ENCODE measurements at places on chromosomes 1 and 21.
A peak's percentile ranks its signal among the peaks of the same experiment; 100 is the strongest.

DNA sequence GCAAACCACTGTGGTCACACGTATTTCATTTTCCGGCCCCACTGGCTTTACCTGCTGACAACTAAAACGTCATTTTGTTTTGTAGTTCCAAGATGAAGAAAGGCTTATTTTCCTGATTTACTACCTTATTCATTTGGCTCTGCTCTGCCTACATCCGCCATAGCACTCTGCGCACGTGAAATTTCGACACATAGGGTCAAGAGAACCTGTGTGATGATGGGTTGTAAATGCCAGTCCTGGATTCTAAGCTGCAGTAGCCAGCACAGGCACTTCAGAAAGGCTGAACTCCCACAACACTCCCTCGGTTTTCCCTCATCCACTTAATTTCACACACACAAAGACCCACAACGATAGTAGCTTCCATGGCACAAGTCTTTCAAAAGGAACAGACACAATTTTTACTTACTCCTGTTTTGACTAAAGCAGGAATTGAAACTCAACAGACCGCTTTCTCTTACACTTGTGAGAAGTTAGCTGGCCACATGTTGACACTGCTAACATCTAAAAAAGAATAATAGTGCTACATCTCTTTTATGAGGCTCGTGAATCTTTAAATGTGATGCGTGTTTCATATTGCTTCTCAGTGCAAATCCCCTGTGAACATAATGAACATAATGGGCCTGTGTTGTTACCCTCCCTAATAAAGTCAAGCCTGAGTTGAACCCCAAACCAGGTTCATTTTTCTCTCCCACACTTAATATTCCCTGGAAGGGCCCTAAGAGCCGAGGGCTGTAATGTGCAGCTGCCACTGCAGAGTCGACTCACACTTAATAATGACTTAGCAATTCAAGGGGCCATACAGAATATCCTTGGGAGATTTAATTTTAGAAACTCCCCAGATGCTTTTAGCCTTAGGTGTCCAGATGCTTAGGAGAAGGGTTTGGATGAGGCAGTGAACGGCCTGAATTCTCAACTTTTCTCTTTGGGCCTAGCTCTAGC, 1.5 kb upstream of the RUNX1 start:
- DNase-seq = no peak

DNA sequence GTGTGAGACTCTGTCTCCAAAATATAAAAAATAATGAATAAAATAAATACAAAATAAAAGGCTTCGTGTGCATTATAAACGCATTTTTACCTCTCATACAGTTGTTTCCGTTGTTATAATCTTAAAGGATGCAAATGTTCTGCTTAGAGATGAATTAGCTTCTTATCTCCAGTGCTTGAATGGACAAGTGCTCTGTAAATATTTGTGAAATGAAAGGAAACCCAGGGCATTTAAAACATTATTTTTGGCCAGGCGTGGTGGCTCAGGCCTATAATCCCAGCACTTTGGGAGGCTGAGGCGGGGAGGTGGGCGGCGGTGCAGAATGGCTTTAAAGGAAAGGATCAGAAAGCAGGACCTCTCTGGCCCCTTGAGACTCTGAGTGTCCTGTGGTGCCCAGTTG, 94.5 kb downstream of the HUNK start:
- no peak for DNase-seq

GRCh38 chr1:35748326-35748725, 21.5 kb downstream of the CLSPN start:
- peak; percentile 94 for DNase-seq

- peak; percentile 72 for DNase-seq
Observed at GRCh38 chr1:27391511-27392095, 819 bp upstream of the GPR3 start.

DNA sequence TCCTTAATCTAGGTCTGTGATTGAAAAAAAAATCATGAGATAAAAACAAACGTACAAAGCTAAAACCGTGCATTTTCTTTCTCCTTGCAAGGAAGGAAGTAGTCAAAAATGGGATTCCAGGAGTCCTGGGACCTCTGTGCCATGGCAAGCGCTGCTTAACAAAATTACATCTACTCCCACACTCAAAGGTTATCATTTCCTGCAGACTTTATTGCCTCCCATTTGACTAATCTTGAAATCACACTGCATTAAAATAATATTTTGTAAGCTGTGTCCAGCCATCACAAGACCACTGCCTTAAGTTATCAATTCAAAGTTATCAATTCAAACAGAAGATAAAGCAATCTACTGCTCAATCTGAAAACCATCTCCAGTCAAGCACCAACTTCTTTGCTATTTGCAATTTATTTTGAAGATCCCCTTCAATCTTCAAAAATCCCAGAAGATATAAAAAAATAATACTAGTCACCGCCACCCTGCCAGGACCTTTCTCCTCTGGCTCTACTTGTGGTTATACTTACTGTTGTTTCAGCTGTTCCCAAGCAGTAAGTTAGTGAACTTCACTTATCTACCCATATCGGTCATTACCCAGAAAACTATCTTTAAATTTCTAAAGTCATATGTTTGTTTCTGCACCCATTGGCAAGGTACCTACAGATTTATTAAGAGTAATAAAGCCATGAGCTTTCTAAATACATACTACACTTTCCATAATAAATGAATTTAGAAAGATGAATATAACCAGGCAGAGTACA, 38.1 kb upstream of the RAP1GAP start:
- DNase-seq = no peak

GRCh38 chr1:118900643-118901440, 87.3 kb downstream of the TBX15 start:
- no peak for DNase-seq

- DNase-seq = no peak
Observed at GRCh38 chr1:172332230-172332629, 88.3 kb upstream of the C1orf105 start.

- no peak for DNase-seq
Observed at GRCh38 chr1:212515329-212515760, 82.6 kb downstream of the NENF start.

- peak; percentile 23 for DNase-seq
Observed at GRCh38 chr1:238592621-238593020, 701.9 kb upstream of the ZP4 start.

- peak; percentile 22 for DNase-seq
Observed at GRCh38 chr1:84960371-84960770, 36.5 kb downstream of the MCOLN2 start.

DNA sequence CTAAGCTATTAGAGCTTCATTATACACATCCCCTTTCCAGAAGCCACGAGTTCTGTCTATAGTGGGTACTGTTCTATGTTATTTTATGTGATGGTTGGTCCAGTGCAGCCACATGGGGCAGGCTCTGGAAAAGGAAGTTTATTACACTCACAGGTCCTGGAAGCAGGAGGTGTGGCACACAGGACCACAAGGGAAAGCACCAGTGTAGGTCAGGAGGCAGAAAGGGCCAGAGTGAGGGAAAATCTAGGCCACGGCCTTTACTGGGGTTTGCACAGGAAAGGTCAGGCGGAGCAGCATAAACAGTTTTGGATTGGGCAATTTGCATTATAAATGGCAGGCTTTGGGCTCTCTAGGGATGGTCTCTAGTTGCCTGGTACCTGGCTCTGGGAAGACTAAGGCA, 21.8 kb upstream of the CNIH3 start:
- no peak for DNase-seq

DNA sequence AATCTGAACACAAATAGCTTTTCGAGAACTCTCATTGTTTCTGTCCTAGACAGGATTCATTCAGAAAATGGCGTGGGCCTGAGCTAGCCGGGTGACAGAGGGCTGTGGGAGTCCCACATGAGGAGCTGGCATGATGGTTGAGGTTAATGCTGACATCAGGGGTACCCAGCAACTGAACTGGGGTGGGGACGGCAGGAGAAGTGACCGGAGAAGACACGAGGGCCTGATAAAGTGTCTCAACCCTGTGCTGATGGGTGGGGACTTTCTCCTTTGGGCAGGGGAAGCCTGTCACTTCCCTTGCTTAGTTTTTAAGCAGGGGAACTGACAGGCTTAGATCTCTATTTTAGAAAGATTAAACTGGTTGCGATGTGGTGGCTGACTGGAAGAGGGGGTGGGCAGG, 14.6 kb downstream of the CHIT1 start:
- DNase-seq = no peak

GRCh38 chr1:164662462-164662861, 103.5 kb downstream of the PBX1 start:
- DNase-seq = no peak

DNA sequence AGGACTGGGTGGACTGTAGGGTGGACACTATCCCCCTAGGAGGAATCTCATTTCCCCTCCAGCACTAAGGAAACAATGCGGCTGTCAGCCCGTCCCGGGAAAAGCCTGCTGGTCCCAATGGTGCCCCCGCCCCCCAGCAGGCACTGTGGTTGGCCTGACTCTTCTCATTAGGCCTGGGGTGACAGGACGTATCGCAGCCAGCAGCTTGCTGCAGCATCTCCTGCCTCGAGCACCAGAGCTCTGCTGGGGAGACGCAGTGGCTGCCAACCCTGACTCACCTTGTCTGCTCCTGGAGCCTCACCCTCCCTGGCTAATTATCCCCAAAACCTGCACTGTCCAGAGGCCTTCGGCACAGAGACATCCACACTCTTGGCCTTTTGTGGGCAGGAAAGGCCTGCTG, 115.1 kb upstream of the GJB5 start:
- DNase-seq = peak; percentile 8

DNA sequence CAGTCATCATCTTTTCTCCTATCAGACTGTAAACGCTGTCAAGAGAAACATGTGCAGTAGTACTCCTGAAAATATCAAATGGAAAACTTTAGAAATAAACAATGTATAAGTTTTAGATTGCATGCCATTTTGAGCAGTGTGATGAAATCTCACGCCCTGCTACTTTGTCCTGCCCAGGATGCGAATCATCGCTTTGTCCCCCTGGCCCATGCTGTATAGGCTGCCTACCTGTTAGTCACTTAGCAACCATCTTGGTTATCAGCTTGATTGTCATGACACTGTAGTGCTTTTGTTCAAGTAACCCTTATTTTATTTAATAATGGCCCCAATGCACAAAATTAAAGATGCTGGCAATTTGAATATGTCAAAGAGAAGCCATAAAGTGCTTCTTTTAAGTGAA, 363.0 kb downstream of the ZP4 start:
- peak; percentile 2 for DNase-seq

DNA sequence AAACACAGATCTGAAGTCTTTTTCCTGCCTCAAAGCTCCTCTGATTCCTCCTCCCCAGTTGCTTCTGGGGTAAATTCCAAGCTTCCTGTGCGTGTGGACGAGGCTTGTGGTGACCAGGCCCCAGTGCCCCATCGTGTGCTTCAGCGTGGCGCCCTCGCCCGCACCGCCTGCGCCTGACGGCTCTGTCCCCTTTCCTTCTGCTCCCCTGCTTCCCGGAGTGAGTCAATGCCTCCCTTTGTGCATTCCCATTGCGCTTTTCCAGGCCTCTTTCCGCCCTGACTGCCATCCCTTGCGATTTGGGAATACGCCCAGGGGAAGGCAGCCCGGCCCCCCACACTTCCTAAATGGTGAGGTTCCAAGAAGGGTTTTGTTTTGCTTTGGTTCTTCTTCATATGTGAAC, 36.3 kb downstream of the FAAP20 start:
- DNase-seq = no peak

- DNase-seq = no peak
Observed at GRCh38 chr1:147565189-147565980, 24.1 kb downstream of the BCL9 start.

DNA sequence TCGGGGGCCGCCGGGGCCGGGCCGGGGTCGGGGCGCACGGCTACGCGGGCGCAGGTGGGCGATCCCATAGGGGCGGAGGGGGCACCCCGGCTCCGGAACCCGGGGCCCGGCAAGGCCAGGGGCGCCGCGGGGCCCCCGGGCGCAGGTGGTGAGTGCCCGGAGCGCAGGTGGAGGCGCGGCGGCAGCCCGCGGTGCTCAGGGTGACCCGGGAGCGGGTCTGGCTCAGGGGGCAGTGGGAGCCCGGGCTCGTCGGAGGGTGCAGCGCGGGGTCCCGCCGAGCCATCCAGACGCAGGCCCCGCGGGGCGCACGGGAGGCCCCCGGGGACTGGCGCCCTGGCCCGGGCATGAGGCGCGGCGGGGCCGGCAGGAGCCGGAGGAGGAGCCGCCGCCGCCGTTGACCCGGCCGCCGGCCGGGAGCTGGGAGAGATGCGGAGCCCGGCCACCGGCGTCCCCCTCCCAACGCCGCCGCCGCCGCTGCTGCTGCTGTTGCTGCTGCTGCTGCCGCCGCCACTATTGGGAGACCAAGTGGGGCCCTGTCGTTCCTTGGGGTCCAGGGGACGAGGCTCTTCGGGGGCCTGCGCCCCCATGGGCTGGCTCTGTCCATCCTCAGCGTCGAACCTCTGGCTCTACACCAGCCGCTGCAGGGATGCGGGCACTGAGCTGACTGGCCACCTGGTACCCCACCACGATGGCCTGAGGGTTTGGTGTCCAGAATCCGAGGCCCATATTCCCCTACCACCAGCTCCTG, 489 bp downstream of the CELSR2 start:
- DNase-seq = no peak

DNA sequence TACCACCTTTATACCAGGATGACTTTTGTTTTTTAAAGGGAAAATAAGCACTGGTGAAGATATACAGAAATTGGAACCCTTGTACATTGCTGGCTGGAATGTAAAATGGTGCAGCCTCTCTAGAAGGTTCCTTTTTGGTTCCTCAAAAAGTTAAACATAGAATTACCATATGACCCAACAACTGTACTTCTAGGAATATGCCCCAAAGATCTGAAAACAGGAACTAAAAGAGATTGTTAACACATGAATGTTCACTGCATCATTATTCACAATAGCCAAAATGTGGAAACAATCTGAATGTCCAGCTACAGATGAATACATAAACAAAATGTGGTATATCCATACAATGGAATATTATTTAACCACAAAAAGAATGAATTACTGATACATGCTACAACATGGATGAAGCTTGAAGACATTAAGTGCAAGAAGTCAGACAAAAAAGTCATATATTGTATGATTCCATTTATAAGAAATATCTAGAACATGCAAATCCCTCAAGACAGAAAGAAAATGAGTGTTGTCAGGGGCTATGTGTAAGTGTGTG, 84.9 kb upstream of the DMRTA2 start:
- DNase-seq = no peak

DNA sequence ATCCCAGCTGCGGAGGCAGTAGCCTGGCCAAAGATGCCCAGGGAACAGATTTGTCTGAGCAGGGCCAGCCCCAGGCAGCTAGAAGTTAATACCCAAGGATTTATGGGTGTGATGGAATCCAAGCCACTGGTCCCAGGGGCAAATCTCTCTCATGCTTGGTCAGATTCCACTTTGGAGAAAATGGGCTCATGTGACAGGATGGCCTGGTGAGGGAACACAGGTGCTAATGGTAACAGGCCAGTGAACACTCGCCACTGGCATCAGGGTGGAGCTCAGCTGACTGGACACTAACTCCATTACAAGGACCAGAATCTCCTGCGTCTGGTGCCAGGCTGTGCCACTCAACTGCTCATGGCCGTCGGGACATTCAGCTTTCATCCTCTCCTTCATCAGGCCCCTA, 12.0 kb downstream of the MDM4 start:
- no peak for DNase-seq

DNA sequence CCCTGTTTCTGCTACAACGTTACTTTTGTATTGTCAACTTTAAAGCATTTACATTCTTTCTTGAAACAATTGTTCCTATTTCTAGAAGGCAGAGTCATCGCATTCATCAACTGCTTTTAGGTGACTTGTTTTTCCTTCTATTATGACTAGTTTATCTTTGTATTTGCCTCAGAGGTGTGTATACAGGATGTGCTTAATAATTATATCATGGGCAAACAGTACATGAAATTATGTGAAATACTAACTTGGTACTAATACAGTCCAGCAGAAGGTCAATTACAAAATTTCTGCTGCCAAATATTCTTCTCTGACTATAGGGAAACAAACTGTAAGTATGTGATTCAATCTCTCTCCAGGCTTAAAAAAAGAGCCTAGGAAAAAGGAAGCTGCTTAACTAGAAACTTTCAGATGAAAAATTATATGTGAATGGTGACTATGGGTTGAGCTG, 101.6 kb downstream of the C4BPA start:
- no peak for DNase-seq

Measured in epithelial cell of esophagus (primary cell).